ENCODE measurements at places on chromosomes 11 and 22. TPM values are rescaled to one million over a fixed set of nuclear protein-coding genes. Genes with fewer than 3 reads are reported as not detected.

- DNase-seq = no peak
- H3K4me3 ChIP-seq = no peak overlapping the region
- H3K36me3 ChIP-seq = peaks cover 33% of the 10 kb centered on the region
- H3K4me1 ChIP-seq = peaks cover 32% of the 10 kb centered on the region
Measured at GRCh38 chr22:20948450-20948849, 18.6 kb upstream of the AIFM3 start.

- H3K27me3 ChIP-seq = no peaks in the 10 kb centered on the region
- no peak for DNase-seq
- H3K36me3 ChIP-seq = no peaks in the 10 kb centered on the region
- H3K4me3 ChIP-seq = no peak overlapping the region
- no peak overlapping the region for H3K27ac ChIP-seq
Measured at GRCh38 chr11:92907671-92908070, 61.8 kb upstream of the MTNR1B start.

GRCh38 chr11:62726915-62727164 lies 417 bp downstream of the HNRNPUL2 start:
- H3K27ac ChIP-seq = peak overlapping the region; percentile 97
- H3K4me3 ChIP-seq = peak overlapping the region; percentile 95
- peaks cover 23% of the 10 kb centered on the region for H3K36me3 ChIP-seq
- DNase-seq = no peak
- H3K4me1 ChIP-seq = peaks cover 55% of the 10 kb centered on the region
- H3K27me3 ChIP-seq = no peaks in the 10 kb centered on the region

- peak overlapping the region; percentile 1 for H3K27ac ChIP-seq
- no peaks in the 10 kb centered on the region for H3K27me3 ChIP-seq
- no peak overlapping the region for H3K4me3 ChIP-seq
- peaks cover 54% of the 10 kb centered on the region for H3K4me1 ChIP-seq
- no peak for DNase-seq
Measured at GRCh38 chr22:32855045-32855756, 53.7 kb downstream of the TIMP3 start.

- peak overlapping the region; percentile 5 for H3K4me3 ChIP-seq
- no peak overlapping the region for H3K27ac ChIP-seq
- no peaks in the 10 kb centered on the region for H3K36me3 ChIP-seq
- peaks cover 6% of the 10 kb centered on the region for H3K27me3 ChIP-seq
Measured at GRCh38 chr11:134032501-134033091, 36.3 kb upstream of the JAM3 start.

RFPL2 gene
- not detected for total RNA-seq

DNA sequence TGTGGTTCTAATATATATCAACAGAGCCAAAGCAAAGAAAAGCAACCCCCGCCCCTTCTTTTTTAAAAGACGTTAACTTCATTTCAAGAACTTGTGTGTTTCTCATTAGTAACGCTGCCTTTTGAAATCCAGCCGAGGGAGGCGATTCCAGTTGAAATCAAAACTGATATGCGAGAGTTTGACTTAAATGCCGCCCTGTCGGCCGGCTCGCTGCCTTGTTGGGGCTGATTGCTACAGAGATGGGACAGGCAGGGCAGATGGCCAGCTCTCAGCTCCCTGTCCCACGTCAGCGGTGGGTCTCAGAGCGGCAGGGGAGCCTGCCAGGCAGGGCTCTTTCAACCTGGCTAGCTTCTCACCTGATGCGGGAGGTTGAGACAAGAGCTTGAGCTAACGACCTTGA lies 51.9 kb upstream of the ALX4 start:
- no peak for DNase-seq
- H3K27ac ChIP-seq = no peak overlapping the region
- H3K27me3 ChIP-seq = peaks cover 21% of the 10 kb centered on the region
- no peaks in the 10 kb centered on the region for H3K4me1 ChIP-seq
- no peaks in the 10 kb centered on the region for H3K36me3 ChIP-seq

GRCh38 chr11:126702987-126703386 lies 297.6 kb downstream of the KIRREL3 start:
- DNase-seq = no peak
- H3K36me3 ChIP-seq = no peaks in the 10 kb centered on the region
- H3K27me3 ChIP-seq = no peaks in the 10 kb centered on the region
- H3K4me3 ChIP-seq = no peak overlapping the region

CBL gene
- 13.2 TPM for total RNA-seq

POU2AF3 gene
- total RNA-seq = not detected

GRCh38 chr11:35104655-35105054 lies 34.3 kb upstream of the CD44 start:
- H3K4me1 ChIP-seq = peaks cover 38% of the 10 kb centered on the region
- no peak for DNase-seq
- H3K36me3 ChIP-seq = no peaks in the 10 kb centered on the region
- no peak overlapping the region for H3K27ac ChIP-seq
- H3K27me3 ChIP-seq = no peaks in the 10 kb centered on the region

PGA5 gene
- not detected for total RNA-seq

CLMP gene
- total RNA-seq = 21.7 TPM

C1QTNF5 gene
- total RNA-seq = 9.8 TPM

- no peak overlapping the region for H3K4me3 ChIP-seq
- no peaks in the 10 kb centered on the region for H3K36me3 ChIP-seq
- H3K27me3 ChIP-seq = no peaks in the 10 kb centered on the region
- no peak for DNase-seq
- H3K4me1 ChIP-seq = no peaks in the 10 kb centered on the region
Measured at GRCh38 chr11:55263081-55263480, 1.1 kb downstream of the TRIM48 start.

DNA sequence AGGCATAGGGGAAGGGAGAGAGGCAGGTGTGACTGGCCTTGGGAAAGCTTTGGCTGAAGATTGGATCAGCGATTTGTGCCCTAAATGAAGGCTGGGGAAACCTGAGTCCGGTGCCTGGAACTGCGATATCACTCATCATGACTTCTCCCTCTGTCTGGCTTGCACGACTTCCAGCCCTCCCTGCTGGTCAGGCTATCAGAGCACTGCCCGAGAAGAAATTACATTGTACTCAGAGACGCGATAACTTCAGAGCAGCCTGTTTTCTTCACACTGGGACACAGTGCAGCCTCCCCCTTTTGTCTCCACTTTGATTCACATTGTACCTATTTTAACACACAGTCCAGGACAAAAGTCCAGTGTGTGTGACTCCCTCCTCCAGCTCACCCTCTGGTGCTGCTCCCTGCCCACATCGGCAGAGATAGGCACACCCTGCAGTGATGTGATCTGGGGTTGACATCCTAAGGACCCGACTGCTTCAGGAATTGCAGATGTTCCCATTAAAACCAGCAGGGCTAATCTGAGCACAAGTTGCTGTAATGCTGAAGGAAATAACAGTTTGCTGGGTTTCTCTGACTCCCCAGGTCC lies 62.1 kb upstream of the CADM1 start:
- no peaks in the 10 kb centered on the region for H3K4me1 ChIP-seq
- no peak overlapping the region for H3K4me3 ChIP-seq
- H3K27me3 ChIP-seq = no peaks in the 10 kb centered on the region
- no peaks in the 10 kb centered on the region for H3K36me3 ChIP-seq
- DNase-seq = no peak

- H3K27ac ChIP-seq = no peak overlapping the region
- peak; percentile 67 for DNase-seq
- no peaks in the 10 kb centered on the region for H3K4me1 ChIP-seq
- no peaks in the 10 kb centered on the region for H3K36me3 ChIP-seq
Measured at GRCh38 chr22:49297286-49297870, 530.3 kb downstream of the BRD1 start.

KLHDC7B gene
- 0.26 TPM for total RNA-seq

CHRM1 gene
- total RNA-seq = 2.5 TPM

MPZL2 gene
- total RNA-seq = 58.3 TPM

- H3K27me3 ChIP-seq = no peaks in the 10 kb centered on the region
- H3K27ac ChIP-seq = no peak overlapping the region
Measured at GRCh38 chr11:66593650-66594049, 665 bp downstream of the CCS start.

DNA sequence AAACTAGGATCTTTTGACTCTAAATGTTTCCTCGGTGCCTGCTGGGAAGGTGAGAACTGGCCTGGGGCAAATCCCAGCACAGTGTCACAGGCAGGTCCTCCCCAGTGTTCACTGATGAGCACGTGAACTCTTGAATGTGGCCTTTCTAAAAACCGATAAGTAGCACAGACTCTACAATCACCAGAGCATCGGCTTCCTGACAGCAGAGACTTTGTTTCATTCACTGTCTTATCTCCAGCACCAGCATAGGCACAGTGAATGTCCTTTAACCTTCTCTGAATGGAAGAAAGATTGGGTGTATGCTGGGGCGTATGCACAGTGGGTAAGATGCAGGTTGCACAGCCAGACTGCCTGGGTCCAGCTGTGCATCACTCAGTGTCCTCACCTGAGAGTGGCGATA lies 59.3 kb upstream of the EIF3D start:
- H3K4me1 ChIP-seq = peaks cover 6% of the 10 kb centered on the region
- H3K4me3 ChIP-seq = no peak overlapping the region
- no peak overlapping the region for H3K27ac ChIP-seq
- H3K27me3 ChIP-seq = peaks cover 44% of the 10 kb centered on the region

PGR gene
- 0.18 TPM for total RNA-seq

DNA sequence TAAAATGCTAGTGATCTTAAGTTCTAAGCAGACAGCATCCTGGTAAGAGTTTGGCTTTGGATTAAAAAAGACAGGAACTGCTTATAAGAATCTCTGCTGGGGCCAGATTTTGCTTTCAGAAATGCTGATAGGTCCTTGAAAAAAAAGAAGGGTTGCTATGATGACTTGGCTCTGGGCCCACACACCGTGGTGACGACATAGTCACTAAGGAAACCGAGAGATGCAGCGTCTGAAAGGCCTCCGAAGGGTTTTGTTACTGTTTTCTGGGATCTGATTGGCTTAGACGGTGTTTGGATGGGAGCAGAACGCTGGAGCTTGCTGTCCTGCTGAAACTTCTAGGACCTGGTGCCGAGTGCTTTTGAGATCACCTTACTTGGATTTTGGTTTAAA lies 8.4 kb downstream of the FAM118A start:
- peaks cover 50% of the 10 kb centered on the region for H3K4me1 ChIP-seq
- DNase-seq = no peak
- peak overlapping the region; percentile 32 for H3K27ac ChIP-seq
- peaks cover 11% of the 10 kb centered on the region for H3K36me3 ChIP-seq
- no peaks in the 10 kb centered on the region for H3K27me3 ChIP-seq

DNA sequence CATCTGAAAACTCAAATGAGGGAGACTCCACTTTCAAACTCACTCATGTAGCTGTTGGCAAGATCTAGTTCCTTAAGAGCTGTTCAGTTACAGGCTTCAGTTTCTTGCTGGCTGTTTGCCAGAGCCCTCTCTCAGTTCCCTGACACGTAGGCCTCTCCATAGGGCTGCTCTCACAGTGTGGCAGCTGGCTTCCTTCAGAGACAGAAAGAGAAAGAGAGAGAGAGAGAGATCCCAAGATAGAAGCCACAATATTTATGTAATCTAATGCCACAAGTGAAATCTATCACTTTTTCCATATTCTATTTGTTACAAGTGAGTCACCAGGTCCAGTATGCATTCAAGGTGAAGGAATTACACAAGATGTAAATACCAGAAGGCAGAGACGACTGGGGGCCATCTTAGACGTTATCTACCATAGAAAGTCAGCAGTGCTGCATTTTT lies 168.8 kb downstream of the RCN1 start:
- no peak for DNase-seq
- no peaks in the 10 kb centered on the region for H3K27me3 ChIP-seq
- H3K4me1 ChIP-seq = no peaks in the 10 kb centered on the region
- H3K36me3 ChIP-seq = no peaks in the 10 kb centered on the region
- no peak overlapping the region for H3K4me3 ChIP-seq

GRCh38 chr11:112177589-112177988 lies 2.3 kb downstream of the BCO2 start:
- no peaks in the 10 kb centered on the region for H3K36me3 ChIP-seq
- H3K4me1 ChIP-seq = peaks cover 7% of the 10 kb centered on the region
- no peak overlapping the region for H3K27ac ChIP-seq

GRCh38 chr11:71935338-71935925 lies 6.6 kb downstream of the RNF121 start:
- no peak overlapping the region for H3K27ac ChIP-seq
- no peaks in the 10 kb centered on the region for H3K36me3 ChIP-seq
- H3K4me3 ChIP-seq = no peak overlapping the region
- no peak for DNase-seq

- no peak overlapping the region for H3K4me3 ChIP-seq
- no peak overlapping the region for H3K27ac ChIP-seq
- DNase-seq = no peak
- H3K36me3 ChIP-seq = no peaks in the 10 kb centered on the region
- no peaks in the 10 kb centered on the region for H3K4me1 ChIP-seq
- H3K27me3 ChIP-seq = no peaks in the 10 kb centered on the region
Measured at GRCh38 chr11:113035708-113036107, 74.5 kb downstream of the NCAM1 start.

- no peaks in the 10 kb centered on the region for H3K27me3 ChIP-seq
- H3K36me3 ChIP-seq = no peaks in the 10 kb centered on the region
- H3K4me3 ChIP-seq = no peak overlapping the region
Measured at GRCh38 chr11:61277186-61278000, 17.7 kb downstream of the VWCE start.

- no peak overlapping the region for H3K4me3 ChIP-seq
- H3K27me3 ChIP-seq = no peaks in the 10 kb centered on the region
- H3K27ac ChIP-seq = no peak overlapping the region
- DNase-seq = no peak
- no peaks in the 10 kb centered on the region for H3K4me1 ChIP-seq
- H3K36me3 ChIP-seq = no peaks in the 10 kb centered on the region
Measured at GRCh38 chr11:58134151-58134550, 8.8 kb upstream of the OR9I1 start.

GRCh38 chr11:83063073-83063754 lies 8.5 kb downstream of the RAB30 start:
- H3K27me3 ChIP-seq = no peaks in the 10 kb centered on the region
- no peak overlapping the region for H3K4me3 ChIP-seq
- no peak overlapping the region for H3K27ac ChIP-seq
- no peaks in the 10 kb centered on the region for H3K36me3 ChIP-seq

DNA sequence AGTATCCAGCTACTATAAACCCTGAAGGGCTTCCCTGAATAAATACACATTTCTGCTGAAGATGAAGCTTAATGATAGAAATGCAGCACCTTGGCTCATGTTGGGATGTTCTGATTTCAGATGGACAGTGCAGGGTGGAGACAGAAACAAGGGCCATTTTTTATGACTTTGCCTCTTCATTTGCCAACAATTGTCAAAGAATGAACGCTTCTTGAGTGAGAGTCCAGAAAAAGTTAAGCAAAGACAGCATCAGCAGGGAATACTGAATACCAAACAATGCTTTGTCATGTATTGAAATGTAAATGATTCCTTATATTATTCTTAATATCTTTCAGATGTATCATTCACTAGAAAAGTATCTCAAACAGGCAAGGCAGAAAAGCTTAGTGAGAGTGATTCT lies 84.9 kb downstream of the TRPC6 start:
- no peak for DNase-seq
- no peaks in the 10 kb centered on the region for H3K36me3 ChIP-seq
- H3K27ac ChIP-seq = no peak overlapping the region
- no peak overlapping the region for H3K4me3 ChIP-seq
- H3K27me3 ChIP-seq = no peaks in the 10 kb centered on the region

Measured in suprapubic skin (tissue), 4 donors.